ENCODE measurements at places on chromosomes 7 and 10.
A peak's percentile ranks its signal among the peaks of the same experiment; 100 is the strongest.

- DNase-seq: no peak
These were observed 13.8 kb downstream of the LZTS2 start for GRCh38 chr10:101013365-101013825.

DNA sequence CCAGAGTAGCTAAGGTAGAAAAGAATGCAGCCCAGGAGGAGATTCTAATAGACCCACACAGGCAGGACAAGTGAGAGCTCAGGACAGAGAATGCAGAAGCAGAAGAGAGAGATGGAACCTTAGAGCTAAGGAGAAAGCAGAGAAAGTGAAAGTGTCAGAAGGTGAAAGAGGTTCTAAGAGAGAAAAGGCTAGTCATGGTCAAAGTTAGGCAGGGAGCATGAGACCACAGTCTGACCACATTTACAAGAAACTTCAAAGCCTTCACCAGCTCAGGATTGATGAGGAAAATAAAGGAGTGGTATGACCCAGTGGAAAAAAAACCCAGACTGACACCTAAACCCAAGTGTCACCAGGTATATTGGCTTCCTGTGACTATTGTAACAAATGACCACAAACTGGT is 131.8 kb upstream of the WDR11 start:
- no peak for DNase-seq

DNA sequence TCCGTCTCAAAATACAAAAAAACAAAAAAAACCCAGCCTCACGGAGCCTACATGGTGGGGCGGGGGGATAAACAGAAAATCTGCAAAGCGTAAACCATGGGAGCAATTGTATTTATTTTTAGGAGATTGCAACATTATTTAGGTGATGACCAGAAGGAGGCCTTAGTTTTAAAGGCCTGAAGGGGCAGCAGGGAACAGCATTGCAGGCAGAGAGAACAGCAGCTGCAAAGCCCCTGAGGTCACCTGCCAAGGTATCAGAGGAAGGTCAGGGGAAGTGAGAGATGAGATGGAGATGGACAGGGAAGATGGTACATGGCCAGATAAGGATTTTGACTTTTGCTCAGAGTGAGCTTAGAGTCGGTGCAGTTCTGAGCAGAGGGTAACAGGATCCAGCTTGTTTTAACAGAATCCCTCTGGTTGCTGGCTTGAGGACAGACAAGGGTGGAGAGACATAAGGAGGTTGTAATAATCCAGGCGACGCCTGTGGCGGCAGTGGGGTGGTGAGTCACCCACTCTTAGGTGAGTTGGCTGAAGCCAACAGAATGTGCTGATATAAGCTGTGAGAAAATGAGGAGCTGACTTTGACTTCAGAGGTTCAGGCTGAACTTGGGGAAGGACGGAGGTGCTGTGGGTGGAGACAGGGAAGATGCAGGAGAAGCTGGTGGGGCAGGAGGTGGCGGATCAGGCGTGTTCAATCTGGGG is 82.3 kb upstream of the GTF2I start:
- DNase-seq: peak; percentile 87

DNA sequence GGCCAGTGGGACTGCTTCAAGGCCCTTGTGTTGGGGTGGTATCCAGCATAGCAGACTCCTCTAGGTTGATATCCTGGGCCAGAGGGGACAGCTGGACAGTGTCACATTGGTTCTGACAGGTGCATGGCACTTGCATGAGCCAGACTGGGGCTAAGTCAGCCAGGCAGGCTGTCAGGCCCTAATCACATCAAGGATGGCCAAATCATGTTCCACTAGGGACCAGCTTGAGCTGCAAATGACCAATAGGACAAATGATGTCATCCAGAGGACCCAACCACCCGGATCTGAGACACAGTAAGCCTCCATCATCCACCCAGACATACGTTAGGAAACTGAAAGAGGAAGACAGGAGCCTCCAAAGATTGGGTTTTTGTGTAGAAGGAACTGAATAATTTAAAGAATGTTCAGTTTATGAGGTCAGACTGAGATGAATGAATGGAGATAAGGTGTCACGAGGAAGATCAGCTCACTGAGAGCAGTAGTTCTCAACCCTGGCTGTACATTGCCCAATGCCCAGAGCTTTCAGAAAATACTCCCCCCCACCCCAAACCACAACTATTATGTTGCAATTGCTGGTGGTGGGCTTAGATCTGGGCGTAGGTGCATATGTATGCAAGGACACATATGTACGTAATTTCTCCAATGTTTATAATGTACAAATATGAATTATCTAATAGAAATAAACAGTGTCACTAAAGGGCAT is 75.2 kb upstream of the INHBA start:
- no peak for DNase-seq

DNA sequence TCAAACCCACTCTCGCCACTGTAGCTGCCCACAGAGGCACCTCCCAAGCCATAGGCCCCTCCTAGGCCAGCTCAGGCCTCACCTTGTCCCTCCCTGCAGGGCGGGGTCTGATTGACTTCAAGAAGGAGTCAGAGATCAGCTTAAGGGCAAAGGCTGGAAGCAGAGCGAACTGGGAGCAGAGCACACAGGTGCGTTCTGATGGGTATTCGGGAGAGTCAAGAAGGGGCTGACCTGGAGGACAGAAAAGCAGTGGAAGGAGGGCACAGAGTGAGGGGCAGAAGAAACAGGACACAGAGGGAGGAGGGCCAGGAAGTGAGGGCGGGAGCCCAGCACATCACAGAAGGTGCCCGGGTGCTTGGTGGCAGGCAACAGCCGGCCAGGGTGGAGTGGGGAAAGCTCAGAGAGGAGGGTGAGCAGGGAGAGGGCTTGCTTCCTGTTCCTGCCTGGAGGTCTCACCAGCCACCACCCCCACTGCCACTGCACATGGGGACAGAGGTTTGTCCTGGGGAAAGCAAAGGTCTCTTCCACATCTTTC is at the start of gene AOC1:
Gene AOC1, plus strand, starts transcription at position 147 of the 535 bp plus-strand sequence. CDS start 3,954 bp downstream, outside the sequence.
- no peak for DNase-seq

- no peak for DNase-seq
These were observed 276.2 kb downstream of the USP6NL start for GRCh38 chr10:11335167-11335652.

DNA sequence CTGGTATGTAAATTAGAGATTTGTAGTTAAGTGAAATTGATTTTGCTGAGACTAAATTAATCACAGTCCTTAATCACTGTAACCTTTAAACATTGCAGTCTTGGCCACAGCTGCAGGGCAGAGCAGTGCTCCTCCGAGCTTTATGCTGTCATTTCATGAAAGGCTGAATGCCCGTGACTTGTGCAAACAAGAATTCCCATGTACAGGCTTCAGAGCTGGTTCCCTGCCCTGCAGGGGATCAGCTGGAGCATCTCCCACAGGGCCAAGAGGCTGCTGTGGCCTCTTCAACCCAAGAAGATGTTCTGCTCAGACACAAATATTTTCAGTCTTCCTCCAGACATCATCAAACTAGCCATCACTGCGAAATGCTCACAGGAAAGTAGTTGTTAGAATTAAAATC is 419.1 kb downstream of the AUTS2 start:
- no peak for DNase-seq

DNA sequence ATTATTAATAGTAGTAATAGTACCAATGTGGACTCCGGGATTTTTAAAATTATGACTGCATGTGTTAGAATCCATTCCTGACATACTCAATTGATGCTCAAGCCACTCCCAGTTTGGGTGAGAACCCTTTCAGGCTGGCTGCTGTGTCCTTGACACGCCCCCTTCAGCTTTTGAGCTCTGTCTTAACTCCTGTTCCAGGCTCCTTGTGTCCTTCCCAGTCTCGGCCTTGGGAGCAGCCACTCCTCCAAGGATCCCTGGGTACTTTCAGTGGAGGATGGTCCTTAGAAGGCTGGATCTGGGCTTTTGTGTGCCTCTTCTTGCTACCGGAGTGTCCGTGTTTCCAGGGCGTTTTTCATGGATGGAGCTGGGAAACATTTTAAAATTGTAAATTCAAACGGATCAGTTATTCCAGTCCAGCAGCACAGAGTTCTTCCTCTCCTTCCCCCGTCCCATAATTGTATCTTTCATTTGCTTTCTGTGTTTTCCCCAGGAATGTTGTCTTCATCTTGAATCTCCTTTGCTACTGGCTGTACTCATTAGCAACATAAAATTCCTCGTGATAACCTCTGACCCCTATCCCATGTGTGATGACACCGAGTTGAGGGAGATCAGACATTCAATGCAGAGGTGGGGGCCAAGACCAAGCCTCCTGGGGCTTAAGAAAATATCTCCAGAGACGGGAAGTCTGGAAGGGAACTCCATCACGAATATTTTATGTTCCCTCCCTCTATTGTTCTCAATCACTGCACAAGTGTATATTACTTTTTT is 40.0 kb upstream of the PFKFB3 start:
- no peak for DNase-seq

DNA sequence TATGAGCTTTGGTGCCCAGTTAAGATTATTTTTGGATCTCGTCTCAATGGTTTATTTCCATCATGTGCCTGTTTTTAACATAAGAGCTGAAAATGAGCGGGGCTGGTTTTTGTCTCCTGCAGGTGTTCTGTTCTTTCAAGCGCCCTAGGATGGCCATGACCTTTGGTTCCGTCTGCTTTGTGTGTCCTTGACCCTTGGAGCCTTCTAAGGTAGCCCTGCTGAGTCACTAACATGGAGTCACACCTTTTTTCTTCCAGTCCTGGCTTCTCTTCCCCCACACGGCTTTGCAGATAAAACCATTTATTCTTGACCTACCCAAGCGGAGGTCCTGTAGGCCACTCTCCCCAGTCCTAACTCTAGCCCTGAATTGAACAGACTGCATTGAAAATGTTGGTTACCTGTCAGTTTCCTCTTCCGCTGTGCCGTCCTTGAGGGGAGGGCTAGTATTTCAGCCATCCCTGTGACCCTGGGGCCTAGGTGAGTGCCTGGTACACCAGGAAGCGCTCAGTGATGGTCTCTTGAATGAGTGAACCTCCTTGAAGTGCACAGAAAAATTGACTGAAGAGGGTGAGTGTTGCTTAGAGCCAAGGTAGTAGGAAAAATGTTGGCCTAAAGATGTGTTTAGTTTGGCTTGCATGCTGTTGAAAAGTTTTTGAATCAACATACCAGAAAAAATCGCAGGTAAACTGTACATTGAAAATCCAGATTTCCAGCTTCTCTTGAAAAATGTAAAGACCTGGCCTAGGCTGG is 48.0 kb downstream of the CAMK1D start:
- DNase-seq: no peak

GRCh38 chr10:121792198-121792597 is 135.6 kb downstream of the ATE1 start:
- DNase-seq: no peak

DNA sequence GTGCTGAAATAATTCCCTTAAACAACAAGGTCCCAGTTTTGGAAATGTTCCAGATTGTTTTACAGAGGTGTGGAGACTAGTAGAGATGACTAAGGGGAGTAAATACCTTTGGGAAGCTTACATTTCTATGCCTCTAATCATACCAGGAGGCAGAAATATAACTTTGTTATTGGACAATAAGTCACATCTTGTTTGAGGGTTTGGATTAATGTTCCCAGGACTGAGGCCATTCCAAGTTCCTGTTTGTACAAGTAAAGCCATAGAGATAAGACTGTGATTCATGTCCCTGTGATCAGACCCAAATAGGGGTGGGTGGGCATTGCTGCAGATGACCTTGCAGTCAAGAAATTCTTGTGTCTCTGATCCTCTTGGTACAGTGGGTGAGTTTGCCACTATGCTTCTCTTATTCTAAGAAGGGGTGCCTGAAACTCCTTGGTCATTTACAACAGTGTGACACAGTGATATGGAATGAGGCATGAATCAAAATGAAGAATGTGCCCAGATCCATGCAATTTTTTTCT is 508.3 kb downstream of the SORCS3 start:
- peak; percentile 94 for DNase-seq

GRCh38 chr7:93914581-93915066 is 6.9 kb upstream of the GNG11 start:
- DNase-seq: peak; percentile 68

DNA sequence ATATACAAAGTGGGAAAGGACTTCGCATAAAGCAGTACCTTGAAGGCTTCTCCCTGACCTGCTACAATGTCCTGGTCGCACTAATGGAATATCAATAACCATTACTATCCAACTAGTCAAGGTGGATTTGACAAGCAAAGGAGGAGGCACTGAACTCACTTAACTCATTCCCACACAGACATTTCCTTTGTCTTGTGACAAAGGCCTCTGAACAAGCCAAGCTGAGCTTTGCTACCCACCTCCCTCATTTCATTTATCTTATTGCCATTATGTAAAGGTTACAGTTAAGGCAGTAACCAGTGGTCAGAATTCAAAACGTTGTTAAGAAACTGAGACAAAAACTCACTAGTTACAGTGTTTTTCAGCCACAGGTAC is 7.3 kb downstream of the ELMO1 start:
- DNase-seq: no peak

- peak; percentile 19 for DNase-seq
These were observed 140.4 kb downstream of the PIP4K2A start for GRCh38 chr10:22573820-22574569.

DNA sequence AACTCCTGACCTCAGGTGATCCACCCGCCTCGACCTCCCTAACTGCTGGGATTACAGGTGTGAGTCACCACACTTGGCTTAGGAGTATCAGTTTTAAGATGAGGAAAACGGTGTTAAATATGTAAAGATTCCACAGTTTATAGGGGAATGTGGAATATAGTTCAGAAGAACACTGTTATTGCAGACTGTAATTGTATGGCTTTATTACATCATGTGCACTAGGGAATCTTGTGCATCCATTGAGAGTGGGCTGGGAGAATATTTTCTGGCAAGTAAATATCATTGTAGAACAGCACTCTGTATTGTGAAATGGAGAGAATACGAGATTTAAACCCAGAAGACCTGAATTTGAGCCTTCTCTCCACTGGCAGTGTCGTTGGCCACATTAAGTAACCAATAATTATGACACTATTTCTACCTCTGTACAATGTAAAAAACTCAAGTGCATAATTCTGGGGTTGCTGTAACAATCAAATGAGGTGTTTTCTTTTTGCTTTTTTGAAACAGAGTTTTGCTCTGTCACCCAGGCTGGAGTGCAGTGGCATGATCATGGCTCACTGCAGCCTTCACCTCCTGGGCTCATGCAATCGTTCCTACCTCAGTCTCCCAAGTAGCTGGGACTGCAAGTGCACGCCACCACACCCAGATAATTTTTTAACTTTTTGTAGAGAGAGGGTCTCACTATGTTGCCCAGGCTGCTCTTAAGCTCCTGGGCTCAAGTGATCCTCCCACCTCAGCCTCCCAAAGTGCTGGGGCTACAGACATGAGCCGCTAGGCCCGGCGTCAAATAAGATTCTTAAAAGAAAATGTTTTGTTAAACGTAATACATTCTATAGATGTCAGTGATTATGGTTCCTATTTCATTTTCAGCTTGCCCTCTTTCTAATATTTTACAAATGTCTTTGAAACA is 12.0 kb upstream of the PARD3 start:
- DNase-seq: no peak

GRCh38 chr7:126362746-126363145 is 890.0 kb downstream of the GRM8 start:
- DNase-seq: no peak

GRCh38 chr7:2399848-2400587 is 3.4 kb upstream of the CHST12 start:
- peak; percentile 96 for DNase-seq

GRCh38 chr10:78863906-78864239 is 204.9 kb upstream of the ZMIZ1 start:
- no peak for DNase-seq

GRCh38 chr7:23353172-23353571 is 54.0 kb downstream of the MALSU1 start:
- peak; percentile 78 for DNase-seq

Measured in renal cortical epithelial cell (primary cell).